ENCODE measurements at places on chromosomes 7 and 10. TPM values are rescaled to one million over a fixed set of nuclear protein-coding genes. Genes with fewer than 3 reads are reported as not detected.
A peak's percentile ranks its signal among the peaks of the same experiment; 100 is the strongest.

- H3K4me3 ChIP-seq: no peak overlapping the region
- DNase-seq: no peak
- H3K27me3 ChIP-seq: no peaks in the 10 kb centered on the region
Measured at GRCh38 chr7:143416565-143417149, 8.0 kb upstream of the EPHA1 start.

GRCh38 chr10:61897671-61898434 is 3.6 kb upstream of the ARID5B start:
- H3K4me3 ChIP-seq: peak overlapping the region; percentile 45
- no peak for DNase-seq

DNA sequence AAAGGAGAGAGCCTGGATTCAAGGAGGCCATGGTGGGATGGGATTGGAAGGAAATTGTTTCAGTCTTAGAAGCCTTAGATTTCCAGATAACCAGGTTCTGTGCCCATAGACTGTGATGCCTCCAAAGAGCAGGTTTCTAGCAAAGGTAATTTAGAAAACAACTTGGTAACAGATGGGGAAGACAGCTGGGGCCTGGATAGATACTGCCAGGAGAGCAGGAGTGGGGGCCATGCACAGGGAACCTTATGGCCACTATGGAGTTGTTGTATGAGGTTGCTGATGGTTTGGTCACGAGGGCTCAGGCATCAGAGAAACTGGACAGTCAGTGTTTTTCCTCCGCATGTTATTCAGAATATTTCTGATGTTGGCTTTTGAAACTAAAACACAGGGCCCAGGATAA is 901.9 kb downstream of the LRMDA start:
- H3K27ac ChIP-seq: no peak overlapping the region
- H3K4me1 ChIP-seq: no peaks in the 10 kb centered on the region
- no peaks in the 10 kb centered on the region for H3K36me3 ChIP-seq
- H3K4me3 ChIP-seq: no peak overlapping the region
- H3K27me3 ChIP-seq: no peaks in the 10 kb centered on the region

DNA sequence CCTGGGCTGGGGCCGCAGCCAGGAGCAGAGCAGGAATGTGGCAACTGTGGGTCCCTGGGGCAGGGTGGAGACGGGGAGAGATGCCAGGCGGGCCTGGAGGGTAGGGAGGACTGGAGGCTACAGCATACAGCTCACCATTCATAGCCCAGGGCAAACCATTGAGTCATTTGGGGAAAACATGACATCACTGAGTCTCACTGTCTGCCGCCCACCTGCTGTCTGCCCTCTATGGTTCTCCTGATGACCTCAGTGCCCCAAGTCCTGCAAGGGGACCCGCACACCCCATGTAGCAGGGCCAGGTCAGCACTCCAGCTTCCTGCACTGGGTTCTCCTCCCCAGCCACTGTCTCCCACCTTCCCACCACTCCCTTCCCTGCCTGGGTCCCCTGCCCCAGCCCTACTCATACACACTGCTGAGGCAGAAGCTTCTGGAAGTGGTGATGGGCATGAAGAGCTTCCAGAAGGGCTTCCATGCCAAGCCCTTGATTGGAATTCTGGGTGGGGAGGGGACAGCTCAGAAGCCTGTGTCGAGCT is 10.4 kb downstream of the CHST3 start:
- H3K27ac ChIP-seq: peak overlapping the region; percentile 91
- H3K27me3 ChIP-seq: no peaks in the 10 kb centered on the region
- DNase-seq: peak; percentile 86
- no peak overlapping the region for H3K4me3 ChIP-seq
- no peaks in the 10 kb centered on the region for H3K36me3 ChIP-seq

DNA sequence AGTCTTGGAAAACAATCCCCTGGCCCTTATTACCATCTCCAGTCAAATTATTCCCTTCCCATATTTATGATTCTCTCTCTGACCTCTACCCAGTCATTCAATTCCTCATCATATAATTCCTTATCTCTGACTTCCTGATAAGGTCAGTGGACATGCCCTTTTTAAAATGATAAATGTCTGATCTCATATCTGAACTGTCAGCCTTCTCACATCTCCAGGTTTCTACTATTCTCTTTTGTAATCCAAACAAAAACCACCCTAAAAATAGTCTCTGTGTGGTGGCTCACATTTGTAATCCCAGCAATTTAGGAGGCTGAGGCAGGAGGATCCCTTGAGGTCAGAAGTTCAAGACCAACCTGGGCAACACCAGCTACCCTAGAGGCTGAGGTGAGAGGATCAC is 11.9 kb downstream of the GSDME start:
- no peak overlapping the region for H3K27ac ChIP-seq
- H3K4me3 ChIP-seq: no peak overlapping the region
- H3K36me3 ChIP-seq: no peaks in the 10 kb centered on the region
- H3K27me3 ChIP-seq: no peaks in the 10 kb centered on the region
- no peak for DNase-seq

GRCh38 chr7:33109758-33110238 is 594 bp upstream of the RP9 start:
- H3K27ac ChIP-seq: peak overlapping the region; percentile 64
- H3K36me3 ChIP-seq: no peaks in the 10 kb centered on the region

DNA sequence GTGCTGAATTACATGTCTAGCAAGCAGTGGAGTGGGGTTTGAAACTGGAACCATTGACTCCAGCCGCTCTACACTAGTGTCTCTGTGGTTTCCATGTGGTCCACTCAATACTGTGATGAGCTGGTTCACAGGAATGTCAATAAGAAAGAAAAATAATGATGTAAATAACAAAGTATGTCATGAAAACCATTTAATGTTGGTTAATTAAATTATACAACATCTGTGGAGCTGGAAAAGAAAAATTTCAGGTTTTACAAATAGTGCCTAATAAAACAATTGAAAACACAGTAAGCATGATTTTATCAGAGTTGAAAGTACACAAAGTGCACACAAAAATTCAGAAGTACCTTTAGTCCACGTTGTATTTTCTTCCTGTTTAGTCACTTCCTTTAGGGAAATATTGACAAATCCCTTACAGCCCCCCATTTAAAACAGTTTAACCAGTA is 28.7 kb upstream of the NAMPT start:
- no peaks in the 10 kb centered on the region for H3K36me3 ChIP-seq
- no peaks in the 10 kb centered on the region for H3K27me3 ChIP-seq
- no peak overlapping the region for H3K4me3 ChIP-seq
- H3K27ac ChIP-seq: no peak overlapping the region
- DNase-seq: no peak

DNA sequence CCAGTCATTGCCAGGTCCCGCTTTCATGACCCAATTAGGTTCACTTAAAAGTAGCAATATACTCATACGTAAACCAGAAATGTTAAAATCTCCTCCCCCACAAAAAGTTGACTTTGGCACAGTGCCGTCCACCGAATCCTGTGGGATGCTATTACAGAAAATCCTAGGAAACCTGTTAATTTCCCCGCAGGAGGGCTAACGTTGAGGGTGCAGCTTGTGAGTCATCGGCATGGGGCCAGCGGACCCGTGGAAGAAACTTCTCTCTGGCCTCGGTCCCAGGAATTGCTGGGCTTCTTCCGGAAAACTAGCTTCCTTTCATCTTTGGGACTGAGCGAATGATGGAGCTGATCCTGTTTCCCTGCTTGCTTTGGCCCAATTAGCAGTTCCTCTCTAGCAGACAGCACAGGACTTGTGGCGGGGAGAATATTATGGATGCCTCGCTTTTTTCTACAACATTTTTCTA is 13.5 kb downstream of the CRYGN start:
- H3K4me1 ChIP-seq: no peaks in the 10 kb centered on the region
- H3K36me3 ChIP-seq: no peaks in the 10 kb centered on the region
- H3K27me3 ChIP-seq: no peaks in the 10 kb centered on the region
- no peak overlapping the region for H3K4me3 ChIP-seq

DNA sequence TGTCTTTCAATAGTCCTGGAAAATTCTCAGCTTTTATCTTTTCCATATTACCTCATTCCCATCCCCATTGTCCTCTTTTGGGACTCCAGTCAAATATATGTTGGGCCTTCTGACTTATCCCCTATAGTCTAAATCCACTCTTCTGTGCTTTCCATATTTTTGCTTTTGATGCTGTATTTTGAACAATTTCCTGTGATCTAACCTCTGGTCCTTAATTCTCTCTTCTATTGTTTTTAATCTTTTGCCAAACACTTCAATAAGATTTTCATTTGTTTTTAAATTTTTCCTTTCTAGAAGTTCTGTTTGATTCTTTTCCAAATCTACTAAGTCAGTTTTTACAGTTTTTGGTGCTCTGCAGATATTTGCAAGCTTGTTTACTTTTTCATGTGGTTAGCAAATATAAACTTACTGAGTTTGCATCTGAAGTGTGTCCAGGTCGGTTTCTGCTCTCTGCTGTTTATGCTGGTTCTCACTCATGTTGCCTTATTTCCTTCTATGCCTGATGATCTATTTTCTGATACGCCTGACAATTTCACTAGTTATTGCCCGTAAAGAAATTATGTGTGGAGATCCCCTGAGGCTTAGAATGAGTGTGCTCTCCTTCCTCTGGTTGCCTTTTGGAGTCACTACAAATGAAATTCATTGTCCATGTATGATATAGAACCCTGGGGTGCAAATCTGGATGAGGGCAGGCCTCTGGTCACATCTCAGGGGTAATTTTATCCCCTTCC is 110.4 kb downstream of the RBM20 start:
- peaks cover 25% of the 10 kb centered on the region for H3K4me1 ChIP-seq
- H3K36me3 ChIP-seq: no peaks in the 10 kb centered on the region
- no peak overlapping the region for H3K4me3 ChIP-seq
- H3K27me3 ChIP-seq: no peaks in the 10 kb centered on the region
- no peak overlapping the region for H3K27ac ChIP-seq

DNA sequence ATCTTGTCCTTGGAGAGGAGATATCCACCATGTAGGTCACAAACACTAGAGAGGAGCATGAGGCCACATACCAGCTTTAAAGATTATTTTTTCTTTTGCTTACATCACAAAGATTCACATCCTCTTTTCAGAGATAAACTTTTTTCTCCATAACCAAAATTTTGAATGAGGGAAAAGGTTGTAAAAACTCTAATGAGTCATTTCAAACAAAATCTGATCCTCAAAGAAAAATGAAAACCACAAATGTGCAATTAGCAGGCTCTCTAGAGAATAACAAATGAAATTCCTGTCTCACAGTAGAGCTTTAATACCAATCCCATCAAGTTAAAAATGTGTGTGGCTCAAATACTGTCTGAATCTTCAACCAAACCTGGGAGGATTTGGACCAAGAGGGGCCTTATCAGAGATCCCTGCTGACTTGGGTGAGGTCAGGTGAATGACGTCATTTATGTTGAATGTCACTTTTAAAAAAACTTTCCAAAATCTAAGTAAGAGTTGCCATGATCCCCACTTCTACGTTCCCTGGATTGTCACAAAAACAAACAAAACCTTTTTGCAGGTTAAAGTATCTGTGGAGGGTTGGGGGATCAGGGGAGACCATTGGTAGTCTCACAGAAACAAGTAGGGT is 261.5 kb upstream of the NPSR1 start:
- no peaks in the 10 kb centered on the region for H3K27me3 ChIP-seq
- H3K4me1 ChIP-seq: no peaks in the 10 kb centered on the region
- DNase-seq: no peak
- H3K36me3 ChIP-seq: no peaks in the 10 kb centered on the region

DNA sequence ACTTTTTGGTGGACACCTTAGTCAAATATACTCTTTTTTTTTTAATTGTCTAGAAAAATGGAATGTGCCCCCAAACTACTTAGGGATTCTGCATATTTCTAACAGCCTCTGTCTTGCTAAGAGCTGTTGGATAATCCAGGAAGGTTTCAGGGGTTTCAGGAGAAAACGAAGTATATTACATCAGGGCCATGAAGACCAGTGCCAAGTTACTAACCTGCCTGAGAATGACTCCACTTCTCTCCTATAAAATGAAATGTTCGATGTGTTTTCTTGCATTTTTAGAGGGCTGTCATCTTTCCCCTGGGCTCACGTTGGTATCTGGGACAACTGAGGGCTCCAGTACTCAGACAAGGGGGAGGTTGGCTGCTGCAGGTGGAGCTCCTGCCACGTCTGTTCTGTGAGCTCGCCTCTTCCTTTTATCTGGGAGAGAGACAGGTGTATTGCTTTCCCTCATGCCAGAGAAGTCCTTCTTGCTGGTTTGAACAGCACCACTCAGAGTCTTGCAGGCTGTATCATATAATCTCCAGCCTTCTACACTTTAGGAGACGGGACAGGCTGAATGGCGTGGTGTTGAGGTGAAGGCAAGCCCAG is 71.3 kb downstream of the CAMK1D start:
- H3K27ac ChIP-seq: no peak overlapping the region
- DNase-seq: no peak
- H3K27me3 ChIP-seq: no peaks in the 10 kb centered on the region
- no peaks in the 10 kb centered on the region for H3K4me1 ChIP-seq

DNA sequence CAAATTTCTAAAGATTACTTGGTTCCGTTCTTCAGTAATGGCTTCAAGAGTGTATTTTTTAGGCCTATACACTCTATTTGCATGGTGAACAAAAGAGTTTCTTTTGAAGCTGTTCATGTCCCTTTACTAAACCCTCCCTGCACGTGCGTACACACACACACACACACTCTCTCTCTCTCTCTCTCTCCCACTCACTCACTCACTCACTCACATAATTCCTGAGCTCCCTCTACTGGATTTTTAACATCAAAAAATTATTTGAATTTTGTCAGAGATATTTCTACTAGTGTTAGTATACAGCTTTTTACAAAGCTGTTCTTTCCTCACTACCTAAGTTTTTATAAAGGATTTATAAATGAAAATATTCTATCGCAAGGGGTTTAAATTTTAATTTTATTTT is 85.9 kb downstream of the UBE3C start:
- H3K4me1 ChIP-seq: no peaks in the 10 kb centered on the region
- H3K27ac ChIP-seq: no peak overlapping the region
- no peaks in the 10 kb centered on the region for H3K27me3 ChIP-seq
- H3K36me3 ChIP-seq: no peaks in the 10 kb centered on the region
- DNase-seq: no peak
- H3K4me3 ChIP-seq: no peak overlapping the region

GRCh38 chr7:69429911-69430383 is 168.3 kb upstream of the AUTS2 start:
- no peaks in the 10 kb centered on the region for H3K27me3 ChIP-seq
- H3K27ac ChIP-seq: no peak overlapping the region
- no peaks in the 10 kb centered on the region for H3K36me3 ChIP-seq
- peak; percentile 11 for DNase-seq

GRCh38 chr7:151298765-151299164 is 42.8 kb upstream of the NUB1 start:
- peaks cover 5% of the 10 kb centered on the region for H3K27me3 ChIP-seq
- H3K4me3 ChIP-seq: no peak overlapping the region
- no peak overlapping the region for H3K27ac ChIP-seq

GRCh38 chr7:133561396-133561795 is 308.5 kb downstream of the EXOC4 start:
- no peaks in the 10 kb centered on the region for H3K36me3 ChIP-seq
- H3K27ac ChIP-seq: no peak overlapping the region
- no peak overlapping the region for H3K4me3 ChIP-seq
- no peaks in the 10 kb centered on the region for H3K4me1 ChIP-seq

GRCh38 chr10:75367901-75368300 is 33.7 kb downstream of the ZNF503 start:
- no peak for DNase-seq
- H3K36me3 ChIP-seq: no peaks in the 10 kb centered on the region
- no peak overlapping the region for H3K4me3 ChIP-seq
- H3K4me1 ChIP-seq: no peaks in the 10 kb centered on the region
- H3K27me3 ChIP-seq: no peaks in the 10 kb centered on the region

Gene ABCC2
- 0.89 TPM for total RNA-seq

Gene SMO
- 1.3 TPM for total RNA-seq

Gene MMRN2
- 22.2 TPM for total RNA-seq

Gene PLCE1
- total RNA-seq: 2.7 TPM

Gene GPR85
- total RNA-seq: 3.1 TPM

Gene CD36
- total RNA-seq: 210 TPM

Gene UTF1
- not detected for total RNA-seq
